ENCODE measurements at places on chromosomes 13 and 19.

GRCh38 chr13:102399791-102400674 is 1.8 kb downstream of the FGF14 start:
- no peak for DNase-seq

DNA sequence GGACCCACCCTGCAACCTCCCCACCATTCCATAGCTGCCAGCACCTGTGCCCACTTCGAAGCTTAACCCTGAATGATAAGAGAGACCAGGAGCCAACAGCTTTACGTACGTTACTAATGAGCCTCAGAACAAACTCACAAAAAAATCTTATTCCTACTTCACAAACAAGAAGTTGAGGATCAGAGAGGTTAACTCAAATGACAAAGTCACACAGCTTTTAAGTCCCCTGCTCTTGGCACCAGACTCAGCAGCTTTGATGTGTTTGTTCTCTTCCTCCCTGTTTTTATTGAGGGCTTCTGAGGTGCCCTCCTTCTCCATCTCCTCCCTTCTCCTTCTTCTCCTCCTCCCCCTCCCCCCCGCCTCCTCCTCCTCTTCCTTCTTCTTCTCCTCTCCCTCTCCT is 115.4 kb downstream of the ZDHHC20 start:
- DNase-seq, result no peak

DNA sequence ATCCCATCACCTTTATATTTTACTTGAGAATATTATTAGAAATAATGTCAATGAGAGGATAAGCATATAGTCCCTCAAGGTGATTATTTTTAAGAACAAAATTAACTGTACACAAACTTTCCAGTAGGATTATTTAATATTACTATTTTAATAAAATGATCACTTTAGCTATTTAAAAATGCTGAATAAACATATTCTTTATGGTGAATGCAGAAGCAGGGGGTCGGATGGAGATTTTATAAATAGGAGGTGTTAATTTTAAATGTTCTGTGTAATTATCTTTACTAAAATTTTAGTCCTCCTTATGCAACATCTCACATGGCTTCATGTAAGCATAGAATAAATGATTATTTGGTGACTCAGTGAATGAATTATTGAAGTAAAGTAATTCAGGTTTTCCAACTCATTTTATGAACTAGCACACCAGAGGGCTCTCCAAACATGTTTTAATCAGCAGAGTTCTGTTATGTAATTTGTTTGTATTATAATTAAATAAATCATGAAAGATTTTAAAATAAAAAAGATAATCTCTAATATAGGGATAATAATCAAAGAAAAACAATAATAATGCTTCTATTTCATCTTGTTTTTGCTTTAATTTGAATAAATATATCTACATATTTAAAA is 1635.2 kb downstream of the EFNB2 start:
- DNase-seq, result no peak

DNA sequence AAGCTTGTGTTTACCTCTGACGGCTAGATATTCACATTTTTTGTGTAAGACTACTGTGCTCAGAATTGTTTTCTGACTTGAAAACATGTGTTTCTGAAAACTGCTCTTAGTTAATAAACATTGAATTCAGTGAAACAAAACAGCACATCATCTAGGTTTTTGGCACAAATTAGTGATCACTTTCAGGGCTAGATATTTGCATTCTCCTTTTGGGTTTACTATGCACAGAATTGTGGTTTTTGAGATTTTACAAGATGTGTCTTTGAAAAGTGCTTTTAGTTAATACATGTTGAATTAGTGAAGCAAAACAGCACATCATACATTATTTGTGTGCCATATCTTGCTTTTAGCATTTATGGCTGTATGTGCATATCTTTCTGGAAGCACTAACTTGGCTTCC is 8.2 kb upstream of the PARP4 start:
- DNase-seq, result no peak

- no peak for DNase-seq
Observed at GRCh38 chr13:65091031-65091430, 2139.1 kb downstream of the PCDH9 start.

GRCh38 chr19:30280018-30280417 is 92.2 kb upstream of the ZNF536 start:
- no peak for DNase-seq

DNA sequence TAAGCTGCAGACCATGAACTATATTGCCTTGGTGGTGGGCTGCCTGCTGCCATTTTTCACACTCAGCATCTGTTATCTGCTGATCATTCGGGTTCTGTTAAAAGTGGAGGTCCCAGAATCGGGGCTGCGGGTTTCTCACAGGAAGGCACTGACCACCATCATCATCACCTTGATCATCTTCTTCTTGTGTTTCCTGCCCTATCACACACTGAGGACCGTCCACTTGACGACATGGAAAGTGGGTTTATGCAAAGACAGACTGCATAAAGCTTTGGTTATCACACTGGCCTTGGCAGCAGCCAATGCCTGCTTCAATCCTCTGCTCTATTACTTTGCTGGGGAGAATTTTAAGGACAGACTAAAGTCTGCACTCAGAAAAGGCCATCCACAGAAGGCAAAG is 53.7 kb downstream of the CYSLTR2 start:
- no peak for DNase-seq

DNA sequence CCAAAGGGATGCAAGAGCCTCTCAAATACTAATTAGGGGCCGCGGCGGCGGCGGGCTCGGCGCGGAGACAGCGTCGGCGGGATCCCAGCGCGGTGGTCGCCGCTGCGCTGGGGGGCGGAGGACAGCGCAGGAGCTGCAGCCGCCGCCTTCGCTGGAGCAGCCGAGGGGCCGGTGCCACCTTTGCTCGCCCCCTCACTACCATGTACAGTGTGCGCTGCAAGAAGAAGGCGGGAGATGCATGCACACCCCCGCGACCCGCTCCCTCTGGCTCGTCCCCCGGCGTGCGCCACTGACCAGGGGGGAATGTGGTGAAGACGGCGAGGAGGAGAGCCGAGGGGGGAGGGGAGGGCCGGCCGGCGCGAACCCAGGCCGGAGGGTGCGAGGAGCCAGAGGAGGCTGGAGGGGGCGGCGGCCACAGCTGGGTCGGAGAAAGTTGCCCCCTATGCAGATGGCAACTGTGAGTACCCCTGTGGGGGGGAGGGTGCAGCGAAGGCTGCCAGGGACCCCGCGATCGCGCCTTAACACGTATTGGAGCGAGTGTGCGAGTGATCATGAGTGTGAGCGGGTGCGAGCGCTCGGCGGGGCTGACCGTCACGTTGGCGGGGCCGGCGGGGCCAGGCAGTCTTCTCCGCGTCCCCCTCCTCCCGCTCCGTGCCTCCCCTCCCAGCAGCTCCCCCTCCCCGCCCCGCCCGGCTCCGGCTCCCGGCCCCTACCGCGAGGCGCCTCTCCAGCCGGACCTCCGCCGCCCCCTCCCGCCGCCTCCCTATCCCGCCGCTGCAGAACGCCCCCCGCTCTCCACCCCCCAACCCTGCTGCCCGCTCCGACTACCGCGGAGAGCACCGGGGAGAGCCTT is 808 bp downstream of the SLITRK5 start:
- DNase-seq, result no peak

DNA sequence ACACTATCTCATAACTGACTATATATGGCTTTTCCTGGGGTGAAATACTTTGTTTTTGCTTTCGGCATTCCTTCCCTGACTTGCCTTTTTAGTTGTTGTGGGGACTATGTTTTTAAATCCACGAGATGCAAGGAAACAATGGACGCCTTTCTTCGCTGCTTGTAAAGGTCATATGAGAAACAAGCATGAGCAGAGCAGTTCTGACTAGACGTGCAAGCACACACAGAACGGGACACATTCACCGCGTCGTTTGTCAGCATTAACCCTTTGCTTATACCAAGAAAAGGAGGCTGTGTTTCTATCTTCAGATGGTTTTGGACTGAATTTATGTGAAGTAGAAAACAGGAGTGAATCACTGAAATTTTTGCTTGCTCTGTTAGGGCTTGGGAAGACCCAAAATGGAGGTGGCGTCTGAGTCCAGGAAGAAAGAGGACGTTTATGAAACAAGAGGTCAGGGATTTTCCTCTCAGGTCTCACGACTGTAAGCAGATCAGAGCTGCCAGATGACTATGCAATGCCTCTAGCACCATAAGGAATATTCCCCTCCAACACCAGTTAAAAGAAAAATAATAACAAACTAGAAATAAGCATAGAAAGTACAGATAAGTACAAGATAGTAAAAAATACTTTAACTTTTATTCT is 358.9 kb downstream of the DLEU7 start:
- no peak for DNase-seq

- no peak for DNase-seq
Observed at GRCh38 chr13:59343993-59344822, 819.5 kb downstream of the DIAPH3 start.

DNA sequence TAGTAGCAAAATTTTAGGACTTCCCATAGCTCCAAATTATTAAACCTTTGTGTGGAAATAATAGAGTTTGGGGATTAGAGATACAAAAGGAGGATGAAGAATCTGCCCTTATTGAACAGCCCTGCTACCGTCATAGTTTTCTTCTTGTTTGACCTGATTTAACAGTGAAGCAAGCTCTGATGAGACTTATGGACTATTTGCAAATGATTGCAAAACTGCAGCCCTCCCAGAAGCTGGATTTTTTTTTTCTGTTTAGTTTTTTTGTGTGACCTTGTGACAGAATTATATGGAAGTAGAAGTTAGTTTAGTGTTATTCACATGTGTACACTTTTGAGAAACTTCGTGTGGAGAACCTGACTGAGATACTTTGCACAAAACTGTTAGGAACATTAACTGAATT is 267.8 kb downstream of the KCNRG start:
- no peak for DNase-seq

DNA sequence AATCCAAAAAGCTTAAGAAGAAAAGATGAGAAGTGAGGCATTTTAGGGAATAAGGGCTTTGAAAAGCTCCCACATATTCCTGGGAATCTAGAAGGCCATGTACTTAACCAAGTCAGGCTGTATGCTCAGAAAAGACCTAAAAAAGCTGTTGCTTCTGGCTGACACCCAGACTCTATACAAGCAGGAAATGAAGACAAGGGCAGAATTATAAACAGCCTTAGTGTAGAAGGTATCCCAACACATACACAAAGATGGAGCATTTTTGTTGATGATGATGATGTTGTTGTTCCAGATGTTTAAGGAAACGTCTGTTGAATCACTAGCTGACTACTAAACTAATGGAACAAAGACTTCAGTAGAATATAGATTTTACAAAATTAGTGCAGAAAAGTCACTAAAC is 26.1 kb upstream of the N4BP2L1 start:
- DNase-seq, result no peak
